ENCODE measurements at places on chromosomes 1 and 21.

DNA sequence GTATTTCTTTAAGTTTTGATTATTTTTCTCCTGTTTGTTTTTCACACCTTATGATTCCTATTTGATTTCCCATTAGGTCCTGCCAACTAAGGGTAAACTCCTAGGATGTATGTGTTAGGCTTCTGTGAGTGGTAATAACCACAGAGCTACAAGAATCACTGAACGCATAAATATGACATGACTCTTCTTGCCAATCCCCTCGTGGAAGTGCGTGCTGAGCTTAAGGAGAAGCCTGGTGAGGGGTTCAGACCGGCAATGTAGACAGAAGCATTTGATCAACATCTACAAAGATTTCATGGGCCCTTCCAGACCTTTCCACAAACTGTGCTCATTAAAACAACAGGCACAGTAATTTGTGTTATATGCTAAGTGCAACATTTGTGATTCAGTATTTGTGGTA is 273.8 kb upstream of the SNX7 start:
- no peak for DNase-seq

DNA sequence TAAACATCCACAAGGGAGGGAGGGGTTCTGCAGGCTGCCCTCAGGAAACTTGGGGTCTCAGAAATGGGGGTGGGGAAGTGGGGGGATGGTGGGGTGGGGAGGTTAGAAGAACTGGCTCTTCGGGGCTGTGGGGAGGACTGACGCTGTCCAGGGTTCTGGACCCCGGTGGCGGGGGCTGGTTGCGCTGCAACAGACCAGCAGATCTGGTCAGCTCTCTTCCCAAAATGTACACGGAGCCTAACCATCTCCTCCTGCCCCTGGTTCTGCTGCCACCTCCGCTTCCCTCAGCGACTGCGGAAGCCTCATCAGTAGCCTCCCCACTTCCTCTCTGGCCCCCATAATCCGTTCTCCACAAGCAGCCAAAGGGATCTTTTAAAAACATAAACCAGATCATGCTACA is 29.3 kb upstream of the C1QA start:
- DNase-seq: no peak

- no peak for DNase-seq
Observed at GRCh38 chr1:8969937-8970336, 24.3 kb downstream of the CA6 start.

DNA sequence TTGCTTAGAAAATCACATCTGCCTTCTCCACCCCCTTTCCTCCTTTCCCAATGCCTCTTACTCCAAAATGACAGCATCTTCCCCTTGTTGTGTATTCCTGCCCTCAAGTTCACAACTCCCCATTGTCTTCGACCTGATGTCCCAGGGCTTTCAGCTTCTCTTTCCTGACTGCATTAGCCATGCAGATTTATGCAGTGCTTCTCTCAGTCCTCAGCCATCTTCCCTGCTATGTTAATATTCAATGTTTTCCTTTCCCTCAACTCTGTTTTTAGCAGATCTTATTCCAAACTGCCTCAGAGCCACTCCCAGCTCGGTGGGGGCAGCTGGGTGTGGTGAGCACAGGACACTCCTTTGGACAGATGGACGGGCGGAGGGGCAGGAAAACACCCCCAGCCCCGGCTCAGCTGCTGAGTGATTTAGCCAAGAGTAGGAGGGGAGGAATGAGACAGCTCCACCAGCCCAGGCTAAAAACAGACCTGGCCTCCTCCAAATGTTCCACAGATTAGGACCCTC is 71.0 kb downstream of the CD2 start:
- DNase-seq: no peak

GRCh38 chr1:223629126-223629457 is 36.4 kb downstream of the CAPN8 start:
- DNase-seq: no peak

DNA sequence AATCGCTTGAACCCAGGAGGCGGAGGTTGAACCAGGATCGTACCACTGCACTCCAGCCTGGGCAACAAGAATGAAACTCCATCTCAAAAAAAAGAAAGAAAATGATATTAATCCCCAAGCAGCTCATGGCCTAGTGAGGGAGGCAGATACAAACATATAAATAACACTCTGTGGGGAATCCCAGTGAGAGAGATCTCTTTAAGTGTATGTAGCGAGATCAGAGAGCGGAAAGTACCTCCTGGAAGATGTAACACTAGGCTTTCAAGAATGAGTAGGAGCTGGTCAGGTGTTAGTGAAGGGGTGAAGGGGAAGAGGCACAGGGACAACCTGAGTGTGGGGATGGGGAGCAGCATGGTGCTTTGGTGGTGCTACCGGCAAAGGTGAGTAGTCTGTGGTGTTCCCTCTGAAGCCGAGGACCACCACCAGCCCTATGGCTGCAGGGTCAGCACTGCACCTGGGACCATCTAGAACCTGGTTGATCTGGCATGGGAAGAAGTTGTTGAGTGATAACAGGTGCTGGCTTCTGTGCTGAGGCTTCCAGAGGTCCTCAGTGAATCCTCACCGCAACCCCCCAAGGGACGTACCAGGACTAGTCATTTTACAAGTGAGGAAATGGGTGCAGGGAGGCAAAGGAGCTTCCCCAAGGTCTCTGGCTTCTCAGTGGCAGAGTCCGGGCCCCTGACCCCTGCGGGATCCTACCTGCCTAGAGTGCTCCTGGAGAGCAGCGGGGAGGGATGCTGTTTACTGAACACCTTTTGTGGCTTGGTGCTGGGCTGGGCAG is 367.6 kb upstream of the VAMP3 start:
- peak; percentile 68 for DNase-seq

DNA sequence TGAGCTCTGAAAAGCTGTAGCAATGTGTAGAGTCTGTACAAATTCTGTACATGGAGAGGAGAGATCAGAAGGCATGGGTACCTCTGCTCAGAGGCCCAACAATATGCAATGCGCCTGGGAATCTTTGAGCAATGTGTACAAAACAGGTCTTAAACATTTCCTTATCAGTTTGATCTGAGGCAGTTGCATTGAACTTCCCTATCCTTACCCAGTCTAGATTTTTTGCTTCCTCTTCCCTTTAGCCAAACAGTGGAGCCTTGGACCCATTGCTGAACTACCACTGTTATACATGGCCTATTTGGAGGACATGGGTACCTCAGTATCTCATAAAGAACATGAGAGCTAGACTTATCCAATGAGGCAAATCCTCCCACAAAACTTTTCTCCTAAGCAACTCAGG is 12.6 kb upstream of the MNDA start:
- no peak for DNase-seq

DNA sequence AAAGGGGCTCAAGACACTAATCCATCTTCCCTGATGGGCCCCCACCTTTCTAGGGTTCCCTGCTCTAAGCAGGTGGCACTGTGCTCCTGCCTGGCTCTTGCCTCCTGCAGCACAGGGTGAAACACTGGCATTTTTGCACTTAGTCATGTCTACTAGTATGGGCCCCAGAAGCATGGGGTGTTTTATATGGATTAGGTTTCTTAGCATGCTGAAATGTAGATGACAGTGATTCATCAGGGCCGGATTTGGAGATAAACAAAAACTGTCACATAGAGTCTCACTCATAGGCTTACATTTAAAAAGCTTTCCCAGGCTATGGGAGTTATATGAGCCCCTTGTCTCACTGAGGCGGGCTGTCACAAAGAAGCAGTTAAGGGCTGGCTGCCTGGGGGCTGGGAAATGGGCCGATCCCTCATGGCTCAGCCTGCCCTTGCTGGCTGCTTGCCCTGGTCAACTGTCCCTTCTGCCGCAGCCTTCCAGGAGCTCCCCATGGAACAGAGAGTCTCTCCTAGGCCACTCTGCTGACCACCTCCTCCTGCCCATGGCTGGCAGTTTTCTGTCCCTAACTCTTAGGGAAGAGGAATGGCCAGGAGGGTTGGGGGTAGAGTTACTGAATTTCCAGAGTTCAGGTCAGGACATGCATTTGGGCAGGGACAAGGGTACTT is 6.5 kb downstream of the GALNT2 start:
- DNase-seq: peak; percentile 91

DNA sequence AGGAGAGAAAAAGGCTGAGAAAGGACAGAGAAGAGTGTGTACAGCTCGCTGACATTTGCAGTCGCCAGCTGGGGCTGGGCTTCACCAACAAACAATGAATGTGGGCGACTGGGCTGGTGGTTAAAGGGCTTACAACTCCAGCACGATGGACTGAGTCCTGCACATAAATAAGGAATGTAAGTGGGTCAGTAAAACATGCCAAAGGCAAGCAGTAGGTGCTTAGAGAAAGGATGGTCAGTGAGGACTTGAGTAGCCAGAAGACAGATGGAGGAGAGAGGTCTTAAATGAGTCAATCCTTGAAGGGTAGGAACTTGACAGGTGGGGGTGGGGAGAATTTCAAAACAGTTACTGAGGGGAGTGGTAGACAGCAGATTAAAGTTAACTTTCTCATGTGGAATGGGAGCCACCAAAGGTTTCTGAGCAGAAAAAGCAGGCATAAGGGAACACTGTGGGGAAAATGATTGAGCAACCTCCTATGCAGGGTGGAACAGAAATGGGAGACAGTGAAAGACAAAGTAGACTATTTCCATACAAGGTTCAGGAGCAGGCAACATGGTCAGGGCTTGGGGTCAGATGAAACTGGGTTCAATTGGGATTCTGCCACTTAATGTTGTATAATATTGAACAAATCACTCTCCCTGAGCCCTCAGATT is 37.4 kb downstream of the GADD45A start:
- DNase-seq: peak; percentile 42

- DNase-seq: no peak
Observed at GRCh38 chr1:107250169-107250568, 109.3 kb downstream of the NTNG1 start.

Data from IMR-90 (cell line).